Liver (tissue), 10 donors: ENCODE measurements at places on chromosomes 7 and 10. TPM values are rescaled to one million over a fixed set of nuclear protein-coding genes. Genes with fewer than 3 reads are reported as not detected.

FAM237B gene
- total RNA-seq = not detected

PRTFDC1 gene
- 1.1 TPM for total RNA-seq

TFEC gene
- total RNA-seq = 5.1 TPM

PIP gene
- total RNA-seq = not detected

POM121 gene
- 10.6 TPM for total RNA-seq

SEMA4G gene
- 13.9 TPM for total RNA-seq

VPS37D gene
- 0.98 TPM for total RNA-seq

OPN1SW gene
- total RNA-seq = not detected
